SJCRH30 (cell line): ENCODE measurements at places on chromosomes 2 and 18. TPM values are rescaled to one million over a fixed set of nuclear protein-coding genes. Genes with fewer than 3 reads are reported as not detected.

DNA sequence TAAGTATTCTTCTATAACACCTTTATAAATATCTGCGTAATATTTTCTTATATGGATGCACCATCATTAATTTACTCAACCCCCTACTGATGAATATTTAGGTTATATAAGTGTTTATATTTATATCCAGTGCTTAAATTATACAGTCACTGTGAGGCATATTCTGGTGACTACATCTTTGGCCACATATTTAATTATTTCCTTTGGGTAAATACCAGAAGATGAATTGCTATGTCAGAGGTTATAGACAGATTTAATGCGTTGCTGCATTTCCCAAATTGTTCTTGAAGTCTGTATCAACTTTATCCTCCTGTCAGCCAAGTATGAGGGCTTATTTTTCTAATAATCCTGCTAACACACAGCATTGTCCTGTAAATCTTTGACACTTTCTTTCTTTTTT lies 18.7 kb downstream of the DYSF start:
- no peak for DNase-seq

DNA sequence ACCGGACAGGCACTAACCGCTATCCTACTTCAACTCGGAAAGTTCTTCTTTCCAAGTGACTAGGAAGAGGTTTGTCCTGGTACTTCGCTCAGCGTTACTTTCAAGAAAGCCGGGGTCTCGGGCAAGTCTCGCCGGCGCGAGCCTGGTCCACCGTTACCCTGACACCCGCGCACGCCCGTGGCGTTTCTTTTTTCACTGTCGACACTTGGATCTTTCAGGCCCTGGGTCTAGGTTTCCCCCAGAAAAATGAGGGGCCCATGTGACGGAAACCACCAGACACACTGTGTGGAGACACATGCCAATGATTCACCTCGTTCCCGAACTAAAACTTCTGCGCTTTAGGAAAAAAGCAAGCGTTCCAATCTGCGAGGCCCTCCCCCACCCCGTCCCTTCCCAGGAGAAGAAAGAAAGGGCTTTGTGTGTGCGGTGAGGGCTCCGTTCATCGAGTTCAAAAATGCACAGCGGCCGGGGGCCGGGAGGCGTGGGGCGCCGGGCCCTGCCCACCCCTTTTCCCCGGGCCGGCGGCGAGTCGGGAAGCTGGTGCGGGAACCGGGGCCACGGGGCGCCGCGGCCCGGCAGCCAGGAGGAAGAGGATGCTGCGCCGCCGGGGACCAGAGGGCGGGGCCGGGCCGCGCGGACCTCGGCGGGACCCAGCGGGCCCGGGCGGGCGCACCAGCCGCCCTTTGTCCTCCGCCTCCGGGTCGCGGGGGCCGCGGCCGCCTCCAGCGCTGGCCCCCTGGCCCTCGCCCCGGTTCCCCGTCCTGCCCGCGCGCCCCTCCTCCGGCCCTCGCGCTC lies 2.6 kb downstream of the ZNF521 start:
- DNase-seq = peak; percentile 62

CCDC74B gene
- total RNA-seq = 2.2 and 2.7 TPM in 2 replicates

RPRD1A gene
- total RNA-seq = 29.0 and 37.0 TPM in 2 replicates

CTLA4 gene
- 0.10 TPM in 1 of 2 replicates, not detected in the other for total RNA-seq

OR6B2 gene
- not detected in 2 replicates for total RNA-seq

CCDC150 gene
- total RNA-seq = 9.6 and 17.4 TPM in 2 replicates

- DNase-seq = no peak
These were observed 22.9 kb downstream of the INO80C start for GRCh38 chr18:35474884-35475283.

RIT2 gene
- not detected in 2 replicates for total RNA-seq

ESPNL gene
- total RNA-seq = 2.6 and 3.1 TPM in 2 replicates

ZNF532 gene
- 26.2 and 27.7 TPM in 2 replicates for total RNA-seq
